ENCODE measurements at places on chromosomes 1 and 21.

DNA sequence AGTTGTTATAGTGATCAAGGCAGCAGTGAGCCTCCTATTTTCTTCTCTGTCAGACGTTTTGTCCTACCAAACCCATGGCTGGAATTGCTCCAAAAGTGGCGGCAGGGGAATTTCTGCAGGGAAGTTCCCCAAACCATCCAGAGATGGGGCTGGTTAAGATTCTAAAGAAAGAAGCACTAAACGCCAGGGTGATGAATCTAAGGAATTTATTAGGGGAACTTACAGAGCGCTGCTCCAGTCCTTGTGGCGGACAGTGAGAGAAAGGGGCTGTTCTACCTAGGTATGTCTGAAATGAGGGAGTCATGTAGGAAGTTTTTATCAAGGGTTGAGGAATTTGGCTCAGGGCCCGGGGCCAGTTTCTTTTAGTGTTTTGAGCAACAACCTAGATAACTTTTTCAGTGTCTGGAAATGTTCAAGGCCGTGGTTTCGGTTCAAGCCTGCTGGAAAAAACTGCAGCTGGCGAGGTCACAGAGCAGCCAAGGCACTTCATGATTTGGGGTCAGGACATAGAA lies 222.4 kb upstream of the B3GALT2 start:
- DNase-seq = peak; percentile 16

- DNase-seq = peak; percentile 94
Observed at GRCh38 chr1:1305300-1306069, 2.2 kb downstream of the ACAP3 start.

DNA sequence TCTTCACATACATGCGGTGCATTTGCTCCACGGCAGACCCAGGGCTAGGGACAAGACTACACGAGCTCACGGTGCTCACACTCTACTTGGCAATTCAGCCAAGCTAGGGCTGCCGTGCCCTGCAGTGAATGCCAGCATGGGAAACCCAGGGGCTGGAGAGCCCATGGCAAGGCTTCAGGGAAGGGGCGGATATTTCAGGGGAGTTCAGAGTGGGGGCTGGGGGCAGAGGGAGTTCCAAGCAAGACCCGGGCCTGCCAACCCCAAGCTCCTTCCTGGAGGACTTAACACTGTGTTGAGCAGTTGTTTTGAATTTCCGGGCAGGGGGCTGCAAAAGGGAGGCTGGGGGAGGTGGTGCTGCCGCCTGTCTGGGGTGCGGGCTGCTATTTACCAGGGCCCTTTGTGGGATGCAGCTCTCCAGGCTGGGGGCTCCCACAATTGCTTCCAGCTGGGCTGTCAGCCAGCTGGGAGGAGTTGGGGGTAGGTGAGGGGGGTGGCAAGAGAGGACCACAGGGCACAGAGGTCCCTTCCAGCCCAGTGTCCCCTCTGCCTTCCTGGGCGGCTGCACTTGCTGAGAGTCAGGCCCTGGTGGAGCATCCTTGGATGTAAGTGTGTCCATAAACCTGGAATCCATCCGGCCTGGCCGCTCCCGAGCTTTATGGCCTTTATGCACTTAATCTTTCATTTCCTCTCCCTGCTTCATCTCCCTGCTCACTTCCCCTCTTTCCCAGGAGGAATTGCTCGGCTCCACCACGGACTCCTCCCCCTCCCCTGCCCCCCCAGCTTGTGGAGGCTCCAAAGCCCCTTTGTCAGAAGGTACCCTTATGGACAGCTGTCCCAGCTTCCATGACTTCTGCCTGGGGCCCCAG lies 55.8 kb upstream of the SSBP3 start:
- DNase-seq = no peak

DNA sequence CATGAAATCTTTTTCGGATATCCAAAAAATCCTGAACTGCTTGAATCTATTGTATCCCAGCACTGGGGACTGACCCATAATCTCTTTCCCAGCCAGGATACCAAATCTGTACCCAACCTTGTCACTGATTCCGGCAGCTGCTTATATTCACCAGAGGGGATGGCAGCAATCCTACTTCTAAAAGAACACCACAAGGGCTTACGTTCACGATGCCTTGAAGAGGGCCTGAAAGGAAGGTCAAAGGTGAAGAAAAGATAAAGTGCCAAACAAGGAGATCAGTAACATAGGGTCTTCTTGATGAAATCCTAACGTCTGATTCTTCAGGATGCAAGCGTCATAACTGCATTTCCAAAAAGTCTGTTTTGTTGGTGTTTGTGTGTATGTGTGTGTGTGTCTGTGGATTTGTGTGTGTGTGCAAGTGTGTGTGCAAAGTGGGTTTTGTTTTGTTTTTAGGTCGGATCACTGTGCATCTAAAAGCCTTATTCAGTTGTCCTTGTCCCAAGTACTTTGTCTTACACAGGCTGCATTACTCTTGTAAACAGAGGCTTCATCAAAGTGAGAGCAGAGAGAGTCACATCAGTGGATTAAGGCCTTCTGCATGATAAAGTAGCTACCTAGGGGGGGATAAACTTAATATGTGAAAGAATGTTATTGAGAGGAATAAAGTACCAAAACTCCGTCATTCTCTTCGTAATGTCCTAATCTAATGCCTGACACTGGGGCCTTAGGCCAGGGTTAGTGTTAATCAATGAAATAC lies 179.3 kb downstream of the BARHL2 start:
- DNase-seq = no peak

DNA sequence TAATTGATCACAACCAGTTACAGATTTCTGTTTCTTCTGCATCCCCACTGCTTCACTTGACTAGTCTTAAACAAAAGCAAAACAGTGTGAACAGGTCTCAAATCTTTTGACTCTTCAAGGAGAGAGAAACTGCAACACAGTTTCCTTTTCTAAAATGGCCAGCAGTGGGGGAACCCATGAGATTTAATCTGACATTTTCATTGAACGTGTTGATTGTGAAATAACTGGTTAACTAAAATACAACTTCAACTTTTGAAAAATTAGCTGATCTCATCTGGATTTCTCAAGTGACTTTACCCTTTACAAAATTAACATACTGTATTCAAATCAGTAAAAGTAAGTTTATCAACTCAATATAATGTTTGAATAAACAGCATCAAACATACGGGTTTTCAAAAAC lies 143.0 kb downstream of the HFM1 start:
- no peak for DNase-seq

DNA sequence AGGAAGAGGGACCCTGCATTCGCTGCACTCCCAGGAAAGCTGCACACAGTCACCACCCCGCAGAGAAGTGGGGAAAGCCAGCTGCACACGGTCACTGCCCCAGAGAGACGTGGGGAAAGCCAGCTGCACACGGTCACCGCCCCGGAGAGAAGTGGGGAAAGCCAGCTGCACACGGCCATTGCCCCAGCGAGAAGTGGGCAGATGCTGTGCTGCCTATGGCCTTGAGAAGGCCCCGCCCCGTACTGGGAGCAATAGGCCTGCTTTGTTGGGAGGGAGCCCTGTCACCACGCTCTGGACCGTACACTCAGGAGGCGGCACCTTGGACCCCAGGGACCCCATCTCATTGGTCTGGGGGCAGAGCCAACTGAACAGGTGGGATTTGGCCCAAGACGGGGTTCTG lies 4.3 kb upstream of the GPR153 start:
- no peak for DNase-seq

- DNase-seq = no peak
Observed at GRCh38 chr1:1043921-1044320, 24.0 kb downstream of the AGRN start.

DNA sequence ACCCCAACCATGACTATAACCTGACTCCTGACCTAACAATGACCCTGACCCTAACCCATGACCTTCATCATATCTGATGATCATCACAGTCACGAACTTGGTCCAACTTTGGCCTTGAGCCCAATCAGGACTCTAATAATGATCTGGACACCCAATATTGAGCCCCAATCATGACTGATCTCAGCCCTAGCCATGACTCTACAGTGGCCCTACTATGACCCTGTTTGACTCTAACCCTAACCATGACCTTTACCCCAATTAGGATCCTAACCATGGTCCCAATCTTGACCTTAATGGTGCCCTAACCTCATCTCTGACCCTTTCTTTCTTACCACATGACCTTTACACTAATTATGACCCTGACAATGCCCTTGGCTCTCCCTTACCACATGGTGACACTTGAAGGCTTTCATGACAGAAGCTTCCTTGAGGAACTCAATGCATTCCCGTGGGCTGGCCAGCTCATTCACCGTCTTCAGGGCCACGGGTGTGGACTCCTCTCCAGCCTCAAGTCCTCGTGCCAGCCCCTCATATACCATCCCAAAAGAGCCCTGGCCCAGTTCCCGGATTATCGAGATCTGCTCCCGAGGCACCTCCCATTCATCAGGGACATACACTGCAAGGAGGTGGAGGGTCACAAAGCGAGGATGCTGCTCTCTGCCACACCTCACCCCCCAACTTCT lies 16.2 kb downstream of the INSRR start:
- DNase-seq = no peak

GRCh38 chr1:211068976-211069375 lies 65.0 kb downstream of the KCNH1 start:
- no peak for DNase-seq

DNA sequence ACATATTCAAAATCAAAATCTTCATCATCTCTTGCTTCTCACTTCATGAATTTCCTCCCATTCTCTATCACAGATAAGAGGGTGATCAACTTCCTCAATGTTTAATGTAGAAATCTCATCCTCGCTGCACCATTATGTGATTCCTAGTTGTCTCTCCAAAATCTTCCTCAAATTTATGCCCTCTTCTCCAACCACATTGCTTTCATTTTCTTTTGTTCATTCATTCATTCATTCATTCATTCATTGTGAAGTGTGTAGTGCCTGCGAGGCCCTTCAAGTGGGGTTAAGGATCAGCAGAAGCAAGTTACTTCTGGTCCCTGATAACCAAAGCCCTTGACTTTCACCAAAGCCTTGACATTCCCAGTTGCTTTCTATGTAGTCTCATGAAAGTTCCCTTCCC lies 33.5 kb upstream of the HIVEP3 start:
- no peak for DNase-seq

- DNase-seq = no peak
Observed at GRCh38 chr1:18886003-18886335, 16.4 kb downstream of the ALDH4A1 start.

- no peak for DNase-seq
Observed at GRCh38 chr1:13513063-13513894, 524 bp downstream of the LRRC38 start.

- DNase-seq = no peak
Observed at GRCh38 chr1:46535063-46535462, 16.4 kb downstream of the KNCN start.

DNA sequence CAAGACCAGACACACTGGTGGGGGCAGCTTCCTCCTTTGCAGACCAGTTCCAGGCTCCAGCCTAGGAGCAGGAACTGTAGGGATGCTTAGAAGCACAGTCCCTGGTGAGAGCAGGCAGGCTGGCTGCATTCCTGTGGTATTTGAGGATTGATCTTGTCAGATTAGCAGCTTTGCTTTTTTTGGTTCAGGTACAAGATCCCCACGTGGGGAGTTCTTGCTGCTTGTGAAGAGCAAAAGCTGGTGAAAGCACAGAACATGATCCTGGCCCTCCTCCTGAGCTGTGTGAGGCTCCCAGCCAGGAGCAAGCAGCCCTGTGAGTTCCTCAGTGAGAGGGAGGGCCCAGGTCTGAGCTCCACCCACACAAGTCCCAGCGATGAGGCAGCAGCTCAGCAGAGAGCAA lies 75.3 kb upstream of the ARTN start:
- DNase-seq = no peak

- peak; percentile 50 for DNase-seq
Observed at GRCh38 chr1:93450321-93450720, 2.4 kb downstream of the FNBP1L start.

GRCh38 chr1:232589812-232590743 lies 39.9 kb downstream of the SIPA1L2 start:
- DNase-seq = no peak

DNA sequence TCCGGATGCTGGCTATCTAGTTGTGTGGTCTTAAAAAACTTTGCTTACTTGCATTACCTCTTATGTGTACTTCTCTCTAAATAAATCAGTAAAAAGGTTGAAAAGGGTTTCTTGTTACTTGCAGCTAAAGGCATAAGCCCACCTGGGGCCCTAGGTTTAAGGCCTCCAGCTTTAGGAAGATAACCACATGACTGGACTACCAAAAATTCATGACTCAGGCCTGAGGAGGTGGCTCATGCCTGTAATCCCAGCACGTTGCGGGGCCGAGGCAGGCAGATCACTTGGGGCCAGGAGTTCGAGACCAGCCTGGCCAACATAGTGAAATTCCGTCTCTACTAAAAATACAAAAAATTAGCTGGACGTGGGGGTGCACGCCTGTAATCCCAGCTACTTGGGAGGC lies 142.9 kb downstream of the APP start:
- no peak for DNase-seq

- peak; percentile 80 for DNase-seq
Observed at GRCh38 chr21:37829447-37829846, 86.8 kb downstream of the KCNJ6 start.

- DNase-seq = peak; percentile 83
Observed at GRCh38 chr21:46285761-46286647, at the start of gene YBEY. Gene YBEY, plus strand, starts transcription at chr21:46286342. Its CDS starts 572 bp downstream, at chr21:46286914.

DNA sequence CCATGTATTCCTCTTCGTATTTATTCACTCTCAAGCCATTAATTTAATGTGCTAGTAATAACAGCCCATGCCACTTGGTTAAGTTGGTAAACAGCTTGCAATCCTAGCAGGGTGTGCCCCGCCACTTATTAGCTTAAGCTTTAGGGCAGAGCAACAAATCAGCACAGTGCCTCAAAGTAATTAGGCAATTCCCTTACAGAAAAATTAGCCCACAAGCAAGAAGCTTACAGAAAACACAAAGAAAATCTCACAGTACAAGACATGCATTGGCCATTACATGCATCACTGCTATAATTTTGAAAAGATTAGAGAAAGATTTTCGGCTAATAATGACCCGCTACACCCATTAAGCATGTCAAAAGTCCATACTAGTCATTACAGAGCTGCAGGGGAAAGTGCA lies 47.6 kb downstream of the TGFB2 start:
- DNase-seq = no peak

DNA sequence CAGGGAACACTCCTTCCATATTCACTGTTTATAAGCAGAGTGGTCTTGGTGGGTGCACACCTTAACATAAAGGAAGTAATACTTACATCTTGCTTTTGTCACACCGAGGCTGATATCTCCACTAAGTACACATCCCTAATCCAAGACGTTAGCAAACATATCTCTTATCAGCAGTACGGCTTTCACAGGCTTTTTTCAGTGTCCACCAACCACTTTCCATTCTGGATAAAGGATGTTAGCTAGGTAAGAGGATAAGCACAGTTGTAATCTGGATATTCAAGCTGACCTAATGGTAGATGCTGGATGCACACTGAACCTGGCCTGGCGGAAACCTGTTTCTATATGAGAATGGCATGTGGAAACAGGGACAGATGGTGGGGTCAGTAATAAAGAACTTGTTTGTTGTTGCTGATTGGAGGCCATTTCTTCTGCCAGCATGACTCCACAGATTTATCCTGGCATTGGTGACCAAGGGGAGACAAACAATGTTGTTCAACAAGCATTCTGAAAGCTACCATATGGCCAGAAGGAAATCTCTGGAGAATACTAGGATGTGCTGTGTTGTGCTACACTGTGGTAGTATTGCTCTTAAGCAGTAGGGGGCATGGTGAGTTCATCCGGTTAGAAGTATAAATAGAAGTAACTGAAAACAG lies 416.4 kb downstream of the PTBP2 start:
- DNase-seq = peak; percentile 56

GRCh38 chr1:73593804-73594203 lies 604.2 kb downstream of the LRRIQ3 start:
- peak; percentile 42 for DNase-seq
